ENCODE measurements at places on chromosomes 1 and 21.

DNA sequence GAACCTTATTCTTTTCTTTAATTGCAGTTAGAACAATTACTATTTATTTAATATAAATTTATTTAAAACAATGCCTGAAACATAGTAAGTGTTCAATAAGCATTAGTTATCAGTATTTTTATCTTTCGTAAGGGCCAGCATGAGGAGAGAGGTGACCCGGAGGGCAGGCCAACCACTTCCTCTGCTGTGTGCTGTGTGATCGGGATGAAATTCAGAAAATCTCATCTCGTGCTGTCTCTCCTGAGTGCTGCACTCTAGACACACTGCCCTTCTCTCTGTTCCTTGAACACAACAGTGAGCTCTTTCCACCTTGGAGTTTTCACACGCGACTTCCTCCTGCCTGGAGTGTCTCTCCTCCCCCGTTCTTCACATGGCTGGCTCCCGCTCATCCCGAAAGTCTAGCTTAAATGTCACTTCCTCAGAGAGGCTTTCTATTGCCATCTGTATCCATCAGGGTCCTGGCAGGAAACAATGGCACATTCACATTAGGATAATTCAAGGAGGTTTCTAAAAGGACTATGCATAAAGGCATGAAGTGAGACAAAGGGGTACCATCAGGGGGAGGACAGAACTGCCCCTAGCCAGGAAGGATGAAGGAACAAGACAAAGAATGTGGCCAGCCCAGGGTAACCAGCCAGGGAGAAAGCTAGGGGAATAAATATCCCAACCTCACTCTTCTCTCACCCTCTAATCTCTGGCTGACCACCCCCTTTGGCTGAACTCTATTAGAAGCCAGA, 142.6 kb upstream of the GJB5 start:
- no peak for DNase-seq

- DNase-seq = no peak
Observed at GRCh38 chr1:168687816-168688215, 41.2 kb downstream of the DPT start.

GRCh38 chr21:31338908-31339368, 5.1 kb downstream of the TIAM1 start:
- no peak for DNase-seq

DNA sequence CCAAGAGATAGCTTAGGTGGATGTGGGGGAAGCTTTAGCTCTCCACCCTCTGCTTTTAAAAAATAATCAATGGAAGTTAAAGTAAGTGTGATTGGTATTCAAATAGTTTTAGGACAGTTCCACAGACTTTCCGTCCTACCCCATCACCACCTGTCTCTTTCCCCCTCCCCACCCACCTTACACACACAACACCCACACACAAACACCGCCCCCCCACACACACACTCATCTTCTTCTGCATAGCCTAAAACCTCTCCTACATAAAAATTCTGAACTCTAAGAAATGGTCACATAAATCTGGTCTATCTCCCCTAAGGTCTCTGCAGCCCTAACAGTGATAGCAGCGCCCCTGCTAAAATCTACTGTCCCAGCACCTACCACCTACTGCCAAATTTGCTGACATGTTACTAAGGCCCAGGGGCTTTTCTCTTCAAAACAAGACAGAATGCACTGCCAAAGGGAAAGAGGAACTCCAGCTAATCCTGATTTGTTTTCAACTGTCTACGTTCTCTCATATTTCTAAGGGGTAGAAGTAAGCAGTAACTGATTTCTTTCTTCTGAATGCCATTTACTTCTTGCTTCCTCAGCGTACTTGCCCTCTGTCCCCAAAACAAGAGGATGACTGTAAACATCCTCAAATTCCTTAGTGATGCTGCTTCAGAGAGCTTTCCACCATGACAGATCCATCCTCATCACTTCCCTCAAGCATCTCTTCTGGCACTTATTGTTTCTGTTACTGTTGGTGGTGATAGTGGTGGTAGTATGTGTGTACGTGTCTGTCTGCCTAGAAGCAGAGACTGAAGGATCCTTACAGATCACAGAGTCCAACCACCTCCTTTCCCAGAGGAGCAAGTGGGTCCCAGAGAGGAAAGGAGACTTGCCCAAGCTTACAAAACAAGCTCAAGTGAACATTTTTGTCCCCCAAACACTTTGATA, 56.8 kb downstream of the LUZP1 start:
- DNase-seq = no peak

- DNase-seq = no peak
Observed at GRCh38 chr1:193569983-193570269, 383.5 kb upstream of the B3GALT2 start.

- DNase-seq = no peak
Observed at GRCh38 chr1:212618466-212619210, 10.1 kb downstream of the ATF3 start.

DNA sequence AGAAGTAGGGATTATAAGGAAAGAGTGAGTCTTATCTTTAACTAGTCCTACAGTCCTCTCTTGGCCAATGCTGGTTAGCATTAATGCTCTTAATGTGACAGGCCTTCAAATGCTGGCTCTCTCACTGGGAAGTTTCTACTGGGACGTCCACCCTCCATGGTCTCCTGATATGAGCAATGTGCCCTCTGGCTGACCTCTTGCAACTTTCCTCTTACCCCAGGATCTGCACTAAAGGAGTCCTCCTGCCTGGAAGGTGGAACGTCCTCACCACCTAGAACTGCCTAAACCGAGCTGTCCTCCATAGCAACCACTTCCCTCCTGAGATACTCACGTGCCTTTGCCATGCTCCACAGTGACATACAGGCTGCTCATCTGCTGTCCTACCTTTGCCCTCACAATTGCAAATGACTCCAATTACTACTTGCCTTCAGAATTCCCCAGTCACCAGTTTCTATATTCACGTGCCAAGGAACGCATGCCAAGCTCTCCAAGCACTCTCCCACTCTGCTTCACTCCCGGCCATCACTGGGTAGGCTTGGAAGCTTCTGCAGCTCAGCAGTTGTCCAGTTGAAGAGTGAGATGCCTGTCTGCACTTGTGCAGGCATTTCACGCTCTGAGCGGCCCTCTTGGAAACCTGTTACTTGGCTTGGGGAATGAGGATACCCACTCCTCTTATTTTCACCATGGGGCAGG, 404.7 kb downstream of the RRAGC start:
- DNase-seq = no peak

GRCh38 chr1:99601208-99601607, 44.7 kb upstream of the PALMD start:
- DNase-seq = no peak

DNA sequence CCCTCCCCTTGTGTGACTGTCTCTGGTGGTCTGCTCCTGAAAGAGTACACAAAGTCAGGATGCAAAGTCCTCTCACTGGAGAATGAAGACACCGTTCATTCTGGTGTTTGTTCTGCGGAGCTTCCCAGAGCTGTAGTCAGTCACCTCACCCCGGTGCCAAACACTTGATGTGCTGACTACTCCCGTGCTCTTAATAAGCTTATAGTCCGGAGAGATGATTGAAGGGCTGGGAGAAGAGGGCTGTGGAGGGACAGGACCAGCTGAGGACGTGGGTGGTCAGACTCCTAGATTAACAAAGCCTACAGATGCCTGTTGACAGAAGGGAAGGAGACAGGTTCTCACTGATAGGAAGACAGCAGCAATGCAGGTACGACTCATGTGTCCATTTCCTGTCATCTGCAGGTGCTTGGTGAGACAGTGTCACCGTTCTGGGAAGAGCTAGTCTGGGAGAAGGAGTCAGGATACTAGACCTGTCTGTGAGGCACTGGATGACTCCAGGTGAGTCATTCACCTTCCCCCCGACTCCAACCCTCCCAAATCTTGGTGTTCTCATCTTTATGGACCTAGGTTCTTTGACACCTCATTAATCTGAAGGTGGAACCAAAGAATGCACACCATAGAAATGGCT, 40.4 kb upstream of the LRRN2 start:
- DNase-seq = no peak

DNA sequence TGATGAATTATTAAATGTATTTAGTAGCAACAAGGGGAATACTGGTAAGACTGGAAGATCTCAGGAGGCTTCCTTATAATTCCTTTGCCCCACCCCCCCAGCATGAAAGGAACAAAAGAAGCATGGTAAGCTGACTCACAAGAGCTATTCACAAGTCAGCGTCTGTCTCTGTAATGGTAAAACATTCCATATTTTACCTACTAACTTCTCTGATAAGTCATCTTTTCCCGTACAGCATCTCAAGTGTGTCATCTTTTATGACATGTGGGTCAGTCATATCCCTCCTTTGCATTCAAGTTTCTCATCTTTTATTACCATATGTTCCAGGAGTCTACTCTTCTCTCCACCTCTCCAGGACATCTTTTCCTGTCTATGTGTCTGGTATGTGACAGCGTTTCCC, 241.3 kb downstream of the PLA2G4A start:
- DNase-seq = no peak

DNA sequence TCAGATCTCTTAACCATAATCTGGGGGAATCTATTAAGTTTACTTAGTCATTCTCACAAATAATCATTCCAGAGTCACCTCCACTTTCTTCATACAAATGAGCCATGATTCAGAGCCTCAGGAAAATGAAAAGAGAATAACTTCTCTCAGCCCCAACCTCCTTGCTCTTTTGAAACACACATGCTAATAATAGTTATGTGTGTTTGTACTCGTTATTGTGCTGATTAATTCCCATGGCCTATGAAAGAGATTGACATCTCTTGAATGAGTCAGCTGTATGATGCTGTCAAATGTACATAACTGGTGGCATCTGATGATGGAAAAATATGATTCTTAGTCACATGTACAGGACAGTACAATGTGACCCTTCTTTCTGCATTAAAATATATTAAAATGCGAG, 41.5 kb downstream of the DTL start:
- no peak for DNase-seq

- DNase-seq = no peak
Observed at GRCh38 chr1:168736520-168736919, 7.5 kb upstream of the DPT start.

DNA sequence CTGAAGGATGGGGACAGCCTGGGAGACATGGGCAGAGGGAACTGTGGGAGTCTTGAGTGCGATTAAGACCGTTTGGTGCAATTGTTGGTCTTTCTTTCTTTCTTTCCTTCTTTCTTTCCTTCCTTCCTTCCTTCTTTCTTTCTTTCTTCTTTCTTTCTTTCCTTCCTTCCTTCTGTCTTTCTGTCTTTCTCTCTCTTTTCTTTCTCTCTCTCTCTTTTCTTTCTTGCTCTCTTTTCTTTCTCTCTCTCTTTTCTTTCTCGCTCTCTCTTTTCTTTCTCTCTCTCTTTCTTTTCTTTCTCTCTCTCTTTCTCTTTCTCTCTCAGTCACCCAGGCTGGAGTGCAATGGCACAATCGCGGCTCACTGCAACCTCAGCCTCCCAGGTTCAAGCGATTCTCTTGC, 2.9 kb upstream of the KLHDC9 start:
- no peak for DNase-seq

DNA sequence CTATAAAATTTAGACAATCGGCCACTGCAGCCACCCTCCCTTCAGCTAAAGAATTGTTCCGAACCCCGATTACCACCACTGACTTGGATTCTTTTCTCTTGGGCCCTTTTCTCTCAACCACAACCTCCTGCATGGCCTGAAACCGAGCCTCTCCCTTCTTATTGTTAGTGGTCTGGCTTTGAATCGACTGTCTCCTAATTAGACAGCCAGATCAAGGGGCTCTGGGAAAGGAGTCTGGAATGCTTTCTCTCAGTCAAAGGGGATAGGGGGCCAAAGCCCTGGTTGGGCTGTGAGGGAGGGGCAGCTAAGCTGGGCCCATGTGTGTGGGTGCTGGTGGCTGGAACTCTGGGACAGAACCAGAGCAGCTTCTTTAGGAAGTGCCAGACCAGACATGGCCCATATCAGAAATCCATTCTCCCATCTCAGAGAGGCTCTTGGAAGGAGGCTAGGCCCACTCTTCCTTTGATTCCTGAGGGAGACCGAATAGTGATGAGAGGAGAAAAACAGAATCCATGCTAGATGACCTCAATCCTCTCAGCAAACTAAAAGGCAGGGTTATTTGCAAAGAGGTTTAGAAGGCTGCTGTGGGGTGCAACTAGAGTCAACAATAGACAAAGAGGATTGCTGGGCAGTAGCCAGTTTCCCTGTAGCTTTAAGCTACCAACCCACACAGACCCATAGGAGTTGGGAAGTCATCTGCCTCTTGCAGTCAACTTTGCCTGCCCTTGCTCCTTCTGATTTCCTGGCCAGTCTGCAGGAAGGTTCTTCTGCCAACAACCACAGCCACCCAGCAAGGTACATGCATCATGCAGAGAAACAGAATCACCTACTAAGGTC, 117.6 kb downstream of the AK5 start:
- DNase-seq = no peak

- DNase-seq = no peak
Observed at GRCh38 chr1:172497230-172497629, 35.7 kb upstream of the SUCO start.

GRCh38 chr1:24283326-24284155, 35.6 kb upstream of the GRHL3 start:
- DNase-seq = no peak

GRCh38 chr1:84504580-84505492, 1.4 kb upstream of the SPATA1 start:
- no peak for DNase-seq

GRCh38 chr1:1536019-1536937, 4.1 kb downstream of the TMEM240 start:
- no peak for DNase-seq

GRCh38 chr1:184896000-184896399, 78.3 kb downstream of the NIBAN1 start:
- no peak for DNase-seq

DNA sequence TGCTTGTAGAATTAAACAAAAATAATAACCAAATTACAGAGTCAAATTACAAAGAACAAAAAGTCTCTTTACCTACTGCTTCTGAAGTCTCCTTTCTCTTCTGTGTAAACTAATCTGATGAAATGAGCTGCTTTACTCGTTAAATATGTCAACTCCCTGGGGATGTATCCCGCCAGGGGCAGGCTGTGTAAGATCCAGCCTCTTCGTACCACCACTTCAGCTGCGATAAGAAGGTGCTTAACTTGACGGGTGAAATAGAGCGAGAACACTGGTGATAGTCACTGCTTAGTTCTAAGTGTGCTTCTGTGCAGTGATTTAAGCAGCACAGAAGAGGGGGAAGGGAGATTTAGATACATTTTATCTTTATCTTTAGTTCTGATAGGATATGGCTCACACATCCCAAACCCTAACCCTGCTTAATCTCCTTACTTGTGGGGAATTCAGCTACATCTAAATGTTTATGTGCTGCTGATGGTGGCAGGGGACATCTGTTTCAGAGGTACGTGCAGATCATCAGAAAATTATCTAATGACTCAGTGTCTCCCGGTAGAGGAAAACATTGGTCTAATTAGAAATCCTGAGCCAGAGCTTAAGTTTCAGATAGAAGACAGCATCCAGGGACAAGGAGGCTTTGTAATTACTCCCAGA, 46.0 kb downstream of the RHOU start:
- no peak for DNase-seq
